NCI-H1694 treated with DMSO at 0.1 percent for 48 hours (cell line): ENCODE measurements at places on chromosomes 4 and X.
A peak's percentile ranks its signal among the peaks of the same experiment; 100 is the strongest.

DNA sequence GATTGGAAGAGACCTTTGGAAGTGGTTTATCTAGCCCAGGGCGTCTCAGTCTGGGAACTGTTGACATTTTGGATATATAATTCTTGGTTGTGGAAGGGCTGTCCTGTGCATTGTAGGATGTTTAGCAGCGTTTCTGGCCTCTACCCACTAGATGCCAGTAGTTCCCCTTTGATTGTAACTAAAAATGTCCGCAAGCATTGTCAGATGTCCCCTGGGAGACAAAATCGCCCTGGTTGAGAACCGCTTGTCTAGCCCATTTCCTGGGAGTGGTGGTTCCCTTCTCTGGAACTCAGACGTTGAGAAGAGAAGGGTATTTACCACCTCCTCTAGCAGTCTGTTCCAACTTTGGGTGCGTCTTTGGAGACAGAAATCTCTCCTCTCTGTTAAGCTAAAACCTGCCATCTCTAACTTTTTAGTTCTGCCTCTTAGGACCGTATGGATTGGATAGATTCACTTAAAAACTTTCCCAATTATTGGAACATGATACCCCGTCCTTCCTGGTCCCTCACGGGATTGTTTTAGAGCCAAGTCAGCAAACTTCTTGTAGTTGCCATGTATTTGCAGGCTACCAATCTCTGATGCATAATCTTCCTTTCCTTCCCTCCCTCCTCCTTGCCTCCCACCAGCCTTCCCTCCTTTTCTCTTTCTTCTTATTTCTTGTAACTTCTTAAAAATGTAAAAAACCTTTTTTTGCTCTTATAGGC is 13.9 kb downstream of the TMEM165 start:
- no peak for DNase-seq

GRCh38 chr4:9703391-9703790 is 78.0 kb upstream of the DRD5 start:
- peak; percentile 34 for DNase-seq

- DNase-seq = no peak
Observed at GRCh38 chrX:129779086-129779672, 570 bp upstream of the SASH3 start.

GRCh38 chr4:80215449-80216052 is 18.2 kb downstream of the PRDM8 start:
- peak; percentile 66 for DNase-seq

GRCh38 chrX:14303891-14304290 is 225.4 kb upstream of the GLRA2 start:
- no peak for DNase-seq
